ENCODE measurements at places on chromosomes 4 and X. TPM values are rescaled to one million over a fixed set of nuclear protein-coding genes. Genes with fewer than 3 reads are reported as not detected.

Gene SPANXD
- not detected for total RNA-seq

Gene PLXNA3
- total RNA-seq = 21.2 TPM

Gene GPR119
- not detected for total RNA-seq

Gene EIF4E
- 281 TPM for total RNA-seq

Gene XAGE2
- not detected for total RNA-seq

Gene CENPVL2
- not detected for total RNA-seq

Gene CLTRN
- total RNA-seq = 0.44 TPM

Gene NLRP2B
- total RNA-seq = not detected

Gene SNX25
- 33.3 TPM for total RNA-seq
